ENCODE measurements at places on chromosomes 4 and X.

DNA sequence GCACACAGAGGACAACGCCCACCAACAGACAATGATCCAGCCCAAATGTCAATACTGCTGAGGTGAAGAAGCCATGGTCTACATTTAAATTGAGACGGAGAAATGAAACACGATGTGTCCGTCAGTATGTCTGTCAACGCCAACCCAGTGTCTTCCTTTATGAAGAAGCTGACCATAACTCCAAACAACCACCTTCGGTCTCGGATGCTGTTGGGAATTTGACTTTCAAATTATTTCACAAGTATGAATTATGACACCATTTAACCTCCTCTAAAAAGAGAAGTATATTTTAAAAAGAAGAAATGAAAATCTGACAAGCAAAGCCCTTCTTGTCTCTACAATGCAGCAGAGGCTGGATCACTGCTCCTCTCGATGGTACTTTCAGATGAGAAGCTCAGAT lies 123.7 kb upstream of the MAP3K15 start:
- no peak for DNase-seq

DNA sequence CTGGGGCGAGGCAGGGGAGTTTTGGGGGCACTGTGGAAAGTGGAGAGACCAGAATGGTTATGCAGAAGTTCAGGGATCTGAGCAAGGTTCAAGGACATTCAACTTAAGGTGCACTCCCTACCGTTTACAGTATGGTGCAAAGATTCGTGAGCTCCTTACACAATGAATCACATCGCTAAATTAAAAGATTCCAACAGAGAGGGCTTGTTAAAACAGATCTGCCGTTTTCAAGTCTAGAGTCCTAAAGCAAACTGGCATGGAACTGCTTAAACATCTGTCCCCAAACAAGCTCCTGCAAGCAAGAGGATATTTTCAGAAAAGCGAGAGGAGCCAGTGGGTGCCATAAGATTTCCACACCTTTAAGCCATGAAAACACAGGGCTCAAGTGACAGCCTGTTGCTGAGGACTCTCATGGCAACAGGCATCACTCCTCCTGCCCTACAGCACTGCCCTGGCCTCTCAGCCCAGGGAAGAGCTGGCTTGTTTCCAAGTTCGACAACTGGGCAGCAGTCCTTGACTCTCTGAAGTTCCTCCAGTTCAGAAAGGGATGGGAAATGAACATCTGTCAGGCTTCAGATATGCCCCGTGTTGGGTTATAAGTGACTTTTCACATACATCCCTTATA lies 10.0 kb downstream of the FAM184B start:
- DNase-seq, result no peak

- DNase-seq, result peak; percentile 1
Observed at GRCh38 chrX:78653118-78653822, 5.9 kb downstream of the RTL3 start.

- no peak for DNase-seq
Observed at GRCh38 chr4:78610546-78611214, 59.1 kb downstream of the ANXA3 start.

DNA sequence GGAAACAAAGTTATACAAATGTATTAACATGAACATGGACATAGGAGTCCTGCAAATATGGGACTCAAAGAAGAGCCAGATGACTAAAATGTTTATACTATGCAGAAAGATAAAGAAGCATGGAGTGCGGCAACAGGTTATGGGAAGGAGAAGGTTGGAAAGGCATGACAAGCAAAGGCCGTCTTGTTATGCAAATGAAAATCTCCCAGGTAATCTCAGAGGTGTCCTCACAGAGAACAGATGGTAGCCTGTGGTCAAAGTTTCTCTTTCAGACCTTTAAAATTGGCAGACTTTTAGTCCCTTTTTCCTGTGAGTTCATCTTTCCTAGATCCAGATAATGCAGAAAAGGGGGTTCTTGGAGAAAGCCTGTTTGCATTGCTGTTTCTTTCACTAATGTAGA lies 116.4 kb upstream of the BEND4 start:
- DNase-seq, result no peak

- DNase-seq, result no peak
Observed at GRCh38 chr4:102546635-102547034, 45.5 kb downstream of the NFKB1 start.

- no peak for DNase-seq
Observed at GRCh38 chr4:26433556-26433955, 56.7 kb downstream of the CCKAR start.

- DNase-seq, result no peak
Observed at GRCh38 chr4:65661471-65661870, 8.8 kb downstream of the EPHA5 start.

DNA sequence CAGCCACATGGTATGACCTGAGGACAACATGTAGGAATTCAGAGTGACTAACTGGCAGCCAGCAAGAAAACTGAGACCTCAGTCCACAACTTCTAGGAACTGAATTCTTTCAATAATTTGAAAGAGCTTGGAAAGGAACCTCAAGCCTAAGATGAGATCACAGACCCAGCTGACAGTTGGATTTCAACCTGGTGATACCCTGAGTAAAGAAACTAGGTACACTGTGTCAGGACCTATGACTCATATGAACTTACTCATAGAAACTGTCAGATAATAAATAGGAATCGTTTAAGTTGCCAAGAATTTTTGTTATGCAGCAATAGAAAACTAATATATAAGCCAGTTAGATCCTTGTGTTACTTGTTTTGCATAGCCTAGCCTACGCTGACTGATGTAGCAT lies 102.4 kb upstream of the DCAF12L1 start:
- no peak for DNase-seq

- DNase-seq, result no peak
Observed at GRCh38 chr4:148653681-148654080, 211.5 kb upstream of the NR3C2 start.

DNA sequence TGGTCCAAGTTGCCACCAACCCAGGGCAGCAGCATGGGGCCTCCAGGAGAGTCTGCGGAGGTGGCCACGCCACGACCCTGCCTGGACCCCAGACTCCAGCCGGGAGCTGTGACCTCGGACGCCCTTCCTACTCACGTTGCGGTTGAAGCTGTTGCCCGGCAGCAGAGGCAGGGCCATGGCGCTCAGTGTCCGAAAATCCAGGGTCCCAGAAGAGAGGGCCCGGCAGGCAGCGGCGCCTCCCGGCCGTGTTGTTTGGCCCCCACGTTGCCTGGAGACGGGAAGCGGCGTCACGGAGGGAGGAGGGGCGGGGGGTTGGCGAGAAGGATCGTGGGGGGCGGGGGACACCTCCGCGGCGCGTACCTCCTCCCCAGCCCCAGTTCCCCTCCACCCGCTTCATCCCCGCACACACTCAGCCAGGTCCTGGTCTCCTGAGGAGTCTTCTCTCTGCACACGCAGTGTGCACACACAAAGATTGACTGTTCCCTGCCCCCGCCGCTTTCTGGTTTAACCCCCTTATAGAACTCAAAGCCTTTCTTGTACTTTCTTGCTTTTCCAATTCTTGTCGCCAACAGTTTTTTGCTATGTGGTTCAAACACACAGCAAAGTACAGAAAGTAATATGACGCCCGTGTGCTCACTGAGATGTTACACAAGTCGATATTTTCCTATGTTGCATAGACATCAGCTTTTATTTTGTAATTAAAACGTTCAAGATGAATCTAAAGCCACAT lies at the start of gene EFHC2:
EFHC2 (minus strand) TSS at position 261 of the 730 bp plus-strand sequence; CDS start at position 177, 84 bp downstream.
- peak; percentile 80 for DNase-seq

DNA sequence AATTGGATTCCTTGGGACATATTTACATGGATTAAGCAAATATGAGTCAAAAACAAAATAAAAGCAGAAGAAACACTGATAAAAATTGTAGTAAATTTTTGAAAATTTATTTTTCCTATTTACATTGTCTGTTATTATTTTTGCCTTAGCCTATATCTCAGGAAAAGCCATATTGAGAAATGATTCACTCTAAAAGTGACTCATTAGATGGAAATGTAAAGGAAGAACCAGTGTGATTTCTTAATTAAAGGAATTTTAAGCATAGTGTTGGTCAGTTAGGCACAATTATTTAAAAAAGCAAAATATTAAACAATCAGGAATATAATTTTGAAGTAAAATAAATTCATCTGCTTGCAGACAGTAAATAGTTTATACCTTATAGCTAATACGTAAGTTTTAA lies 167.4 kb upstream of the NAP1L5 start:
- DNase-seq, result no peak

- no peak for DNase-seq
Observed at GRCh38 chr4:75505630-75506029, 8.6 kb downstream of the RCHY1 start.

DNA sequence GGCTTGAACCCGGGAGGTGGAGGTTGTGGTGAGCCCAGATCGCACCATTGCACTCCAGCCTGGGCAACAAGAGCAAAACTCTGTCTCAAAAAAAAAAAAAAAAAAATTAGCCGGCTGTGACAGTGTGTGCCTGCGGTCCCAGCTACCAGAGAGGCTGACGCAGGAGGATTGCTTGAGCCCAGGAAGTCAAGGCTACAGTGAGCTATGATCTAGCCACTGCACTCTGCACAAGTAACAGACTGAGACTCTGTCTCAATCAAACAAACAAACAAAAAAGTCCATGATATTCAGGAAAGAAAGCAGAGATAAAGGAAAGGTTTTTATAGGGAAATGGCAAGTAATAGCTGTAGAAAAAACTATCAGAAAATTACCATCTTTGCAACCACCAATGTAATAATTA lies 2.1 kb upstream of the LAGE3 start:
- no peak for DNase-seq

GRCh38 chr4:16056681-16057385 lies 27.0 kb downstream of the PROM1 start:
- no peak for DNase-seq

DNA sequence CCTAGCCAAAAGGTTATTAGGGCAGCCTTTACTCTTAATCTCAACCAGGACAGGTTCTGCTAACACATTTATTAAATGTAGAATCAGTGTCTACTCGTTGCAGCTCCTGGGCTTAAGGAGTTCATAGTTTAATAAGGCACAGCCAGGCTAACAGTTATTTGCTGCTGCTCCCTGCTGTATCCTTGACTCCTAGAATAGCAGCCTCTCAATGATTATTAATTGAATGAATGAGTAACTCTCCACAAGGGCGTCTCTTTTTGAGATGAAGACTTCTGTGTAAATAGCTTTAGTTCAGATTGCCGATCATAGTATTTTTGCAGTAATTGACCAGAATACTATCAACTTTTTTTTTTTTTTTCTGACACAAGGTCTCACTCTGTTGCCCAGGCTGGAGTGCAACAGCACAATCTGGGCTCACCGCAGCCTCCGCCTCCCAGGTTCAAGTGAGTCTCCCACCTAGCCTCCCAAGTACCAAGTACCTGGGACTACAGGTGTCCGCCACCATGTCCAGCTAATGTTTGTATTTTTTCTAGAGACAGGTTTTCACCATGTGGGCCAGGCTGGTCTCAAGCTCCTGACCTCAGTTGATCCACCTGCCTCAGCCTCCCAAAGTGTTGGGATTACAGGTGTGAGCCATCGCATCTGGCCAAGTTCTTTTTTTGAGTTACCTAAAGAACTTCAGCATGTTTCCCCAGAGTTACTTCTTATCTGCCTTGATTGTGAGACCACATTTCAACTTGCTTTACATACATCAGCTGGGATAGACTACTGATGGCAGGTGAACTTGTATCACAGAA lies 2.9 kb downstream of the UGDH start:
- DNase-seq, result no peak

- DNase-seq, result no peak
Observed at GRCh38 chr4:169205075-169205743, 65.5 kb downstream of the SH3RF1 start.

DNA sequence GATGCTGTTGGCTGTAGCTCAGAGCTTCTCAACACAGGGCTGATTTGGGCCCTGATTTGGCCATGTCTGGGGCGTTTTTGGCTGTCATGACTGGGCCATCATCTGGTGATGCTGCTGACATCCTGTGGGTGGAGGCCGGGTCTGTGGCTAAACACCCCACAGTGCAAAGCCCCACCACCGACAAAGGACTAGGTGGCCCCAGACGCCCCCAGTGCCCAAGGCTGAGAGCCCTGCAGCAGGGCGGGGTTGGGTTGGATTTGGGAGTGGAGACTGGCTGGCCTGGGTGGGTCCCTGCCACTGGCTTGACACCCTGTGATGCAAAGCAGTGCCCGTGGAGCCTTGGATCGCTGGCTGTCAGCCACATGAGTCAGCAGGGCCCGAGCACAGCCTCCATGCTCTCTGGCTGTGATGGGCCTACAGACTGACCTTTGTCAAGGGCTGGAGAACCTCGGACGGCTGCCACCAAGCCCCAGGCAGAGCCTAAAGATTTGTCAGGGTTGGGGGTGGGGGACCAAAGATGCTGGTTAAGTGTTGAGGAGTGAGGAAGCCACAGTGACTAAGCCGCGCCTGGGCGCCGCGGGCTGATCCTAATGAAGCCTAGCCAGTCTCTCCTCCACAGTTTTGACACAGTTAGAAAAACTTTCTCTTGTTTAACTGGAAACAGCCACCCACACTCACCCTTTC lies 28.3 kb downstream of the CYTL1 start:
- DNase-seq, result no peak

DNA sequence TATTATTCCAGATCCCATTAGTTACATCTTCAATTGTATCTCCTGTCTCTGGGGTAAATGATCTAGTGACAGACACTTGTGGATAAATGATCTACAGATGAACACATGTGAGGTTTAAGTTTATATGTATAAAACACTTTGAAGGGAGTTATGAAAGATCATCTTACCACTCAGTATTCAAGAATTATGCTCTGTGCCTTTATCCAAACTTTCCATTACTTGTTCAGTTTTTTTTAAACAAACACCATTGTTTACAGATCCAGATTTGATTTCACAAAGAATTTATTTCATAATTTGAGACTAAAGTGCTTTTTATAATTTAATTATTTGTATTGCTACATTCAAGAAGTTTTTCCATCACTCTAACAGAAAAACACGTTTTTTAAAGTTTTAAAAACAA lies 142.5 kb downstream of the HHIP start:
- DNase-seq, result no peak

GRCh38 chrX:100379388-100379986 lies 30.6 kb downstream of the PCDH19 start:
- DNase-seq, result no peak

GRCh38 chrX:31136144-31136611 lies 64.3 kb upstream of the FTHL17 start:
- peak; percentile 0 for DNase-seq

DNA sequence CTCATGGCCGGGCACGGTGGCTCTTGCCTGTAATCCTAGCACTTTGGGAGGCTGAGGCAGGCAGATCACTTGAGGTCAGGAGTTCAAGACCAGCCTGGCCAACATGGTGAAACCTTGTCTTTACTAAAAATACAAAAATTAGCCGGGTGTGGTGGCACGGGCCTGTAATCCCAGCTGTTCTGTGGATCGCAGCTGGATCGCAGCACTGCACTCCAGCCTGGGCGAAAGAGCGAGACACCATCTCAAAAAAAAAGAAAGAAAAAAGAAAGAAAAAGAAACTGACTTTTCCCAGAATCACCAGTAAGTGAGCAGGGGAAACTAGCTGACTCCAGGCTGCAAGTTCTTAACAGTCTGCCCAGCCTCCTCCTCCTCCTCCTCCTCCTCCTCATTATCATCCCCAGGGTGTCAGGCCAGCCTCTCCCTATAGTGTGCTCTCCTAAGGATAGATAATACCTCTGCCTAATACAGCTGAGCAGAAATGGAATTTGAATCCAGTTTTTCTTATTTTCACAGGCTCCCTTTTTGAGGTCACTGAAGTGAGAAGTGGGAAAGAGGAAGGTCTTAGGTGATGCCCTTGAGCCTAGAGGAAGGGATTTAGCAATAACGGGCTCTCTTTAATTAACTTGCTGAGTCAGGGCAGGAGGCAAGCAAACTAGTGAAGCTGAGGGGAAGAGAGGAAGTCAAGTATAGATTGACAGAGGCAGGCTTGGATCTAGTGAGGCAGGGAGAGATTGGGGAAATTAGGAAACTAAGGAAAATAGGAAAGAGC lies 11.8 kb upstream of the ELF2 start:
- no peak for DNase-seq
